ENCODE measurements at places on chromosomes 16 and 17.

DNA sequence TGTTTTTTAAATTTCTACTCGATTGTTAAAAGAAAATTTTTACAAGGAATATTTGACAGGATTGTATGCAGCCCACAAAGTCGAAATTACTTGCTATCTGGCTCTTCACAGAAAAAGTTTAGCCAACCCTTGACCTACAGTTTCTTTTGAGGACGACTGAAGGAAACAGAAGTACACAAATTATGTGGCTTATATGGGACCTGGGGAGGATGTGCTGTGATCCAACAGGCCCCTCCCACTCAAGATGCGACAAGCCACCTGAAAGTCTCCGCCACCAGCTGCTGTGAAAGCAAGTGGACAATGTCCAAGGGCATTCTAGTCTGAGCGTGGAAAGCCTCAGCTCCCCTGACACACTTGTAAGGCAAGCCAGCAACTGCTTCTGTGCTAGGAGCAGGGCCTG lies 42.4 kb upstream of the SLC25A19 start:
- DNase-seq, result no peak

DNA sequence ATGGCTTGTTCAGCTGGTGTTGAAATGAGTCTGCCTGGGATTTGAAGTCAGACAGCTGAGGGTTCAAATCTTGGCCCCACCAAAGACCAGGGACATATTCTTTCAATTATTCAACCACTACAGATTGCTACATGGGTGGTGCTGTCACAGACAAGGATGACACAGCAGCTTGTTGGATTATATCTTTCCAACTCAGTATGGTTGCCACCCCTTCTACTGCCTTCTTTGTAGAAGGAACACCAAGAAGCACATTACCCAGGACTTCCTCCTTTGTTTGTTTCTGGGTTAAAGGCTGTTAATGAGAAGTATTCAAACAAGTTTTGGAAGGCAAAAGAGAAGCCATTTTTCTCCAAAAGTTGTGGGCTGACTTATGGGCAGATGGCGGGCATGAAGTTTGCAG lies 78.6 kb downstream of the COPRS start:
- DNase-seq, result no peak

GRCh38 chr16:28990375-28991040 lies 5.7 kb downstream of the LAT start:
- DNase-seq, result no peak

- DNase-seq, result no peak
Measured at GRCh38 chr16:74477226-74477625, 55.9 kb upstream of the CLEC18B start.

GRCh38 chr16:273547-274421 lies 2.0 kb downstream of the RGS11 start:
- no peak for DNase-seq

DNA sequence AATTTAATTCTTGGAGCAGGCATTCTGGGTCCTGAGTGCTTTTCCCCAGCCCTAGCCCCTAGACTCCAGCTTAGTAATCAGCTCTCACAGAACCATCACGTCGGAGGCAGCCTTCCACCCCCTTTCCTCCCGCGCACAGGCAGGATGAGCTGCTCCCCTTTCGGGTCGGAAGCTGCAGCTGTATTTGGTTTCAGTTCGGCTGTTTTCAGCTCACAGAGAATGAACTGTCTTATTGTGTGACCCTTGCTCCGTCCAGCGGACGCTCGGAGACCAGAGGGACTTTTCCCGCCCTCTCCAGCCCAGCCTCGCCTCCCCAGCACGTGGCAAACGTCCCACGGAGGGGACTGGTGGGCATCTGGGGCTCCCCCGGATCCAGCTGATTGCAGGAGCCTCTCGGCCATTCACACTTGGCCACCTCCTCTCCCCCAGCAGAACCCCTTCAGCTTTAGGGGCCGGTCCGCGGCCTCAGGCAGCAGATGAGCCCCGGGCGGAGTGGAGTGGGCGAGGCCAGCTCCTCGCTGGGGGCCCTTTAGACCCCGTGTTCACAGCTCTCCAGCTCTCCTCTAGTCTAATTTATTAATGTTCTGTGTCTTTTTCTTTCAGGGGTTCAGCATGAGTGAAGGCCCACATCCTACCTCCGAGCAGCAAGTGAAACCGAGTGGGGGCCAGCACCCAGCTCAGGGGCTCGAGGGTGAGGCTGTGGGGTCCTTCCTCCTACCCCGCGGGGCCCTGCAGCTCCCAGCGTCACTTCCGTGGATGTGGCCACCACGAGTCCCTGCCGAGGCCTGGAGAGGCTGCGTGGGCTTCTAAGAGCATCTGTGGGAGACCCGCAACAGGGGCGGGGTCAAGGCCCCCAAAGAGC lies 863 bp upstream of the UTS2R start:
- DNase-seq, result no peak

DNA sequence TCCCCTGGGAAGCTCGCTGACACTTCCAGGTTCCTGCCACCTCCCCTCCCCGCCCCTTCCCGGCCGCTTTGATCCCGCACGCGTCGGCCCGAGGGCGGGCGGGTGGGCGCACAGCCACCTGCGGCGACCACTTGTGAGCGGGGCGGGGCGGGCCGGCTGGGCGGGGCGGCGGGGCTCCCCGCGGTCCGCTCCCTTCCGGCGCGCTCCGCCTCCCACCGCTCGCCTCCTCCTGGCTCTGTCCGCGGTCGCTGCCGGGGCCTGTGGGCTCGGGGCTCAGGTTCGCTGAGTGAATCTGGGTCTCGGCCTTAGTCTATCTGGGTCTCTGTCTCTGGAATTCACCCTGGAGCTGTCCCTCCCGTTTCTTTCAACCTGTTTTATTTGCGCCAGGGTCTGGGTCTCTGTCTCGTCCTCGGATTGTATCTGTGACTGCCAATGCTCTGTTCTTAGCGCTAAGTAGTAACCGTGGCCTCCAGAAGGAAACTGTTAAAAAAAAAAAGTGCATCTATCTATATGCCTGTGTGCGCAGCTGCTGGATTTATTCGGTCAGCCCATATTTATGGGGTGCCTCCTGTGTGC lies 2.7 kb upstream of the HES7 start:
- peak; percentile 59 for DNase-seq

- no peak for DNase-seq
Measured at GRCh38 chr16:66515596-66516508, 34.1 kb downstream of the TK2 start.

- no peak for DNase-seq
Measured at GRCh38 chr17:8960325-8961140, 5.0 kb downstream of the PIK3R5 start.

DNA sequence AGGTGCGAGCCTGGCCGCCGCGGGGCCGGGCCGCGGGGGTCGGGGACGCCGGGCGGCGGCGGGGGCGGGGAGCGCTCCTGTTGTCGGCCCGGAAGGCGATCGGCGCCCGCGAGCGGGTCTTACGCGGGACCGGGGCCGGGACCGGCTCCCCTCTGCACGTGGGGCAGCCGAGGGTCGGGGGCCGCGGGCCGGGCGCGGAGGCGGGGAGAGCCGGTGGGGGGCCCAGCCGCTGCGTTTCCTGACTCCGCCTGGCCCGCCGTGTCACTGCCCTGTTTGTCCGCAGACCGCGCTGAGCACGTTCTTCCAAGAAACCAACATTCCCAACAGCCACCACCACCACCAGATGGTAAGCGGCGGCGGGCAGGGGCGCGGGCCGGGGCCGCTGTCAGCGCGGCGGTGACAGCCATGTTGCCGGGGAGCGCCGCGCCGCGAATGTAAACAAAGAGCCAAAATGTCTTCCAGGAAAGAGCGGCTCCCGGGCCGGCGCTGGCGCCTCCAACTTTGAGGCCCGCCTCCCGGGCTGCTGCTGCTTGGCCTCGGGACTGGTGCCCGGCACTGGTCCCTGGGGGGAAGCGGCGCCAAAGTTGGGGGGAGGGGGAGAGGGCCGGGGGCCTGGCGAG lies 586 bp downstream of the UBALD2 start:
- DNase-seq, result no peak

- peak; percentile 46 for DNase-seq
Measured at GRCh38 chr17:57910462-57911420, 44.5 kb downstream of the CUEDC1 start.

DNA sequence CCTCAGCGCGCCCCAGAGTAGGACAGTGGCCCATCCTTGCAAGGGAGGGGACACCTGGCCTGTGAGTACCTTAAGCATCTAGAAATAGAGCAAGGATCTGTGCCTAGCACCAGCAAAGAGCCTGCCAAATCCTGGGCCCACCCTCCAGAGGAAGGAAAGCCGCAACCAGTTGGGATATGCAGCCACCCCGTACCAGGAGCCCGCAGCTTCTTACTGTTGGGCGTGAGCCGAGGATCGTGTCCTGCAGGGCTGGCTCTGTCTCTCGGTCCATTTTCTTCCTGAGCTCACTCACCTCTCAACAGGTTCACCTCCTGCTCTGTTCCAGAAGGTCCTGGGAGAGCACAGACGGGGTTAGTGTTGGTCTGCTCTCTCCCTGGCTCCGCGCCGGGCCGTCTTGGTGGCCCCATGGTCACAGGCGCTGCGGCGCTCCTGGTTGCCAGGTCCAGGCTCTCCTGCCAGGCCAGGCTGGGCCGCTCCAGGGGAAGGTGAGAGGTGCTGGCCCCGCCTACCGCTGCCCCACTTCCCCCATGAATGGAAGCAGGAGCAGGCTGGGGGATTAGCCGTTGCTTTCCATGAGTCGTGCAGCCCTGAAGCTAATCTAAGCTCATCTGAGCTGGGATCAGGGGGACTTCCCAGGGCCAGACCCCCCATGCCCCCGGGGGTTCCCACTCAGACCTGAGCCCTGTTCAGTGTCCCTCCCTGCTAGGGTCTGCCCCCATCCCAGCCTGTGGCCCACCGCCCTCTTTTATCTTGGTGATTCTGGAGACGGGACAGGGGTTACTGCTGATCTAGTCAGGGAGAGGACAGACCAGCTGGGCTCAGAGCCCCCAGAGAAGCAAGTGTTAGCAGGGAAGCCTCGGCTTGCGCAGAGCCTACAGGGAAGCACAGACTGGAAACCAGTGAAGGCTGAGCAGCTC lies 12.7 kb downstream of the ENDOV start:
- DNase-seq, result no peak

- DNase-seq, result no peak
Measured at GRCh38 chr17:57404073-57404472, 147.8 kb downstream of the MSI2 start.

GRCh38 chr17:28344435-28344901 lies 8.9 kb downstream of the TNFAIP1 start:
- no peak for DNase-seq

DNA sequence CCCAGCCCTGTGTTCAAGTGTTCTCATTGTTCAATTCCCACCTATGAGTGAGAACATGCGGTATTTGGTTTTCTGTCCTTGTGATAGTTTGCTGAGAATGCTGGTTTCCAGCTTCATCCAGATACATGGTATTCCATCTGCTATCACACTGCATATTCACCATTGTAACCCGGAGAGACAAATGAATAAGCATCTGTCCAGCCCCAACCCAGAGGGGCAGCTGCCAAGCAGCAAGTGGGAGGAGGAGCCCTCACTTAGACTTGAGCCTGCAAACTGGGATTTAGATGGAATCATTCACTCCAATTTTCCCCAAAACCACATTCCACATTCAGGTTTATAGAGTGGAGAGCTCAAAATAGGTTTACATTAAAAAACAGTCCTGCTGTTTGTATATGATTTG lies 41.6 kb downstream of the SHISA6 start:
- DNase-seq, result no peak

DNA sequence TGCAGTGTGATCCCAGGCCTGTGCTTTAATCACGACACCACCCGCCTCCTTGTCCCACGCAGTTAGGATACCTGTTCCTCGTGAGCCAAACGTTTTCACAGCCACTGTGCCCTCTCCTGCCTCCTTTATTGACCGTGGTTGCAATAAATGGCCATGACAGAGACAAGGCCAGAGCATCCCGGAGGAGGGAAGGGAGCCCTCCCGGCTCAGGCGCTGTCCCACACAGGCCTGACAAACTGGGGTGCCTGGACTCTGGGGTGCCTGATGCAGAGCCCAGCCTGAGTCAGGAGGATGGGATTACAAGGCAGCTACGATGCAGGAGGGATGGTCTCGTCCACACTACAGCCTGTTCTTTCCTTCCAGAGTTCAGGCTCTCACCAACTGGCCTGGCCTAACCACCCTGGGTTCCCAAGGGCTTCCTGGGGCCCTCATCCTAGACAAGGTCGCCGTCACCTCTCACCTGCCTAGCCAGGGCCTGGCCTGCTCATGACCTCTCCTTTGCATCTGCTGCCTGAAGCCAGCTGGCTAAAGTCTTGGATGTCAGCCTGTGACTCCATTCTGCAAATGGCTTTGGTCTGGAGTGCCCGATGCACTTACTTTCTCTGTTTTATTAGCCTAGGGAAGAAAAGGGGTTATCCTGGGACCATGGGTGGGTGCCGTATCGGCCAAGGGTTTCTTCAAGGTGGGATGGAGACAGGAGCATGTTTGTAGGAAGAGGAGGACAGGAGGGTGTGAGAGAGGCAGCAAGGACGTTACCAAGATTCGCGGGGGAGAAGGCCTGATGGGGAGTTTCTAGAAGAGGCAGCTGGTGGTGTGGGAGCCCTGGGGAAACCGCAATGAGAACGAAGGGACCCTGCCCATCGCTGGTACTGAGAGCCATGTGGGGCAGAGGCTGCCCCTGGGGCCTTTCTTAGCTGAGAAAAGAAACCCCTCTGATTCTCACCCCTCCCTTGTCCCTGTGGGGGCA lies 234.3 kb upstream of the TNRC6C start:
- peak; percentile 59 for DNase-seq

- no peak for DNase-seq
Measured at GRCh38 chr16:78647019-78647418, 547.6 kb downstream of the WWOX start.

DNA sequence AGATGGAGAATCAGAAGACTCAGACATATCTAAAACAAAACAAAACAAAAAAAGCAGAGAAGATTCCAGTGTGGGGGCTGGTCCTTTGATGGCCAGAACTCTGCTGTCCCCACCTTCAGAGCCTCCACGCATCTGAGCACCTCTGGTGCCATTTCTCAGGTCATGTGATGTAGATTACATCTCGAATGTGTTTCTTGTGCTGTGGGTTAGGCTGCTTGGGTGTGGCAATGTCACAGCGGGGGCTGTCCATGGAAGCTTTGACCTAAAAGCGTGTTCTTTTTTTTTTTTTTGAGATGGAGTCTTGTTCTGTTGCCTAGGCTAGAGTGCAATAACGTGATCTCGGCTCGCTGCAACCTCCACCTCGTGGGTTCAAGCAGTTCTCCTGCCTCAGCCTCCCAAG lies 51.2 kb downstream of the PLD6 start:
- DNase-seq, result no peak

DNA sequence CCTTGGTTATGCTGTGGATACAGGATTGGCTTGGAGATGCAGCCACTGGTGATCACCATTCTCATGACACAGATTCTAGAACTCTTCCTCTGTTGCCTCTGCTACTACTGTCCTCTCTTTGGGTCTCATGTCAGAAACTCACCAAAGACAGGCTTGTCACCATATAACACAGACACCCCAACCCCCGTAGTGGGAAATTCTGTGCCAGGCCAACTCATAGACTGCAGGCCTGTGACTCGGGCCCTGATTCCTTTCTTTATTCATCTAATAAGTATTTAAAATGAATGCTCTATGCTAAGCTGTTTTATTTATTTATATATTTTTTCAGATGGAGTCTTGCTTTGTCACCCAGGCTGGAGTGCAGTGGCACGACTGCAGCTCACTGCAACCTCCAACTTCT lies 9.5 kb downstream of the CYB5D2 start:
- no peak for DNase-seq
